CD8-positive, alpha-beta memory T cell (primary cell): ENCODE measurements at places on chromosomes 3 and 15.

GRCh38 chr3:157373783-157374182 is 62.9 kb upstream of the PTX3 start:
- no peak for DNase-seq

GRCh38 chr15:34494084-34494399 is 56.4 kb upstream of the GOLGA8A start:
- no peak for DNase-seq

DNA sequence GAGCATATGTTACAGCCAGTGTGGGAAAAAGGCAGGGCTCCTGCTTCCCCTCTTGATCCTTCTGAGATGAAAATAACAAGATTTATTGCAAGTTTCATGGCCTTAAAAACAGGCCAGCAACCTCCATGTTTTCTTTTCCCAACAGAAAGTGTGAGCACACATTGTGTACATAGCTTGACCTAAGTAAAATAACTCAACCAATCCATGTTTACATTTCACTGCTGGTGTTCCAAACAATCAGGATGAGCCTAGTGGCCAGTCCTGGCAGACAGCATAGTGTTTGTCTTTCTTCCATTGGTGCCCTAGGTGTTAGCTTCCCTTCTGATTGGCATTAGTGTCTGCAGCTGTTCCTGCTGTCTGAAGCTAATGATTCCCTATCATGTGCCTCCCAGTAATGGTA is 847.7 kb downstream of the EPHA3 start:
- DNase-seq, result no peak

DNA sequence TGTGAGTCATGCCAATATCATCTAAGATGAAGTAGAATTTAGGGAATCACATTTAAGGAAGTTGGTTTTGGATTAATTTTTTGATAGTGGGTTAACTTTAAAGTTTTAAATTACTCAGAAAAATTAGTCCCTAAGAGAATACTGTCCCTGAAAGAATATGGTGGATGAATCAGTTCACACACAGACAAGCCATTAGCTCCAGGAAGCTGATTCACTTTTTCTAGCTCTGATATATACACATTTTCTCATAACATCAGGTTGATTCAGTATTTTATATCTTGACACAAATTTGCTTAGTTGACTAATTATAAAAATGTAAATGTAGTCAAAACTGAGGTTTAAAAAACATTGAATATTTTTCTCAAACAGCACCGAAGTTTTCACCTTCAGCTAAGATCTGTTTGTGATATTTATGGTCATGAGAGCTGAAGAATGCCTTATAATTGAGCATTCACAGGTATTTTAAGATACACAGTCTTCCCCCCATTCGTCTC is 55.1 kb downstream of the MYH15 start:
- no peak for DNase-seq

GRCh38 chr15:95417761-95418160 is 912.7 kb upstream of the NR2F2 start:
- DNase-seq, result no peak

DNA sequence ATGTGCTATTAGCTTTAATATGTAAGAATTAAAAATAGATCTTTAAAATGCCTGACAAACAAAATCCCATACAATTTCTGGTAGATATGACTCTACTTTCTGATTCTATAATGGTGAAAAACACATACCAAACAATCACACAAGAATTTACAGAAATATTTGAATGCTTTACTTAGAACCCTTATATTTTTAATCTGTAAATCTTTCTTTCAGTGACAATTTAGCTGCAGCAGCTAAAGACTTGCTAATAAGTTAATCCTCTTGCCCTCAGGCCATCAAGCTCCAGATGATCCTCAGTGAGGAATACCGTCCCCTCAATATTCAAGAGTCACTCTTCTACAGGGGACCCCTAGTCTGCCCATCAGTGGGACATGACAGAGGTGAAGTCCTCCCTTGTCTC is 55.6 kb downstream of the C3orf80 start:
- no peak for DNase-seq

DNA sequence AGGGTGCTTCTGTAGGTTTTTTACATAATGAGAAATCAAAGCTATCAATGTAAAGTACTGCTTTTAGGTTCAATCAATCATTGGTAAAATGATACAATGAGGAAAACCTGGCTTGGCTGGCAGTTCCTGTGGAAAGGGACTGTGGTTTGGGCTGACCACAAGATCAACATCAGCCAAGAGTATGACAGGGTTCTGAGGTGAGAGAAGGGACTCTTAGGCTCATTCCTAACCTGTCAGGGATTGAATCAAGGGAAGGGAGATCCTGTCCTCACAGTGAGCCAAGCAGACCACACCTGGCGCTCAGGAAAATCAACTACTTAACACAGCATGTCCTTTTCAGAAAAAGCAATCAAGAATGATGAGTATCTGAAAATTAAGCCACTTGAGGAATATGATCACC is 111.1 kb downstream of the MAGI1 start:
- DNase-seq, result no peak

DNA sequence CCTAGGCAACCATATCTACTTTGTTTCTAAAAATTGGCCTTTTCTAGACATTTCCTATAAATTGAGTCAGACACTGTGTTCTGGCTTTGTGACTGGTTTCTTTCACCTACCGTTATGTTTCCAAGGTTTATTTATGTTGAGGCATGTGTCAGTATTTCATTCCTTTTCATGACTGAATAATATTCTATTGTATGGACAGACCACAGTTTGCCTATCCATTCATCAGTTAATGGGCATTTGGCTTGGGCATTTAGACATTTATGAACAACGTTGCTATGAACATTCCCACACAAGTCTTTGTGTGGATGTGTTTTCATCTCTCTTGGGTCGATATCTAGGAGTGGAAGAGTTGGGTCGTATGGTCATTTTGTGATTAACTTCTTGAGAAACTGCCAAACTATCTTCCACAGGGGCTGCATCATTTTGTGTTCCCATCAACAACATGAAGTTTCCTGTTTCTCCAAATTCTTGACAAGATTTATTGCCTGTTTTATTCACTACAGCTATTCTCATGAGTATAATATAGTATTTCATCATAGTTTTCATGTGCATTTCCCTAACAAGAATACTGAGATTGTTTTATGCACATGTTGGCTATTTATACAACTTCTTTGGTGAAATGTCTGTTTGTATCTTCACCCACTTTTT is 3.5 kb upstream of the EFCC1 start:
- DNase-seq, result no peak

DNA sequence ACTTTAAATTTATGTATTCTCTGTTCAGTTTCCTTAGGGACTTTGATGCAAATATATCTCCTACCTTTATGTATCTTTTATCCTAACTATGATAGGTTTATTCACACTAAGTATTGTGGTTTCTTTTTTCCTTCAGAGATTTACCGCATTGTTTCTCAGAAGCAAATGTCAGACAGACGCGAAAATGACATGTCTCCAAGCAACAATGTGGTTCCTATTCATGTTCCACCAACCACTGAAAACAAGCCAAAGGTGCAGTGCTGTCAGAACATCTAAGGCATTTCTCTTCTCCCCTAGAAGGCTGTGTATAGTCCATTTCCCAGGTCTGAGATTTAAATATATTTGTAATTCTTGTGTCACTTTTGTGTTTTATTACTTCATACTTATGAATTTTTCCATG is 18.3 kb downstream of the RAB11A start:
- DNase-seq, result peak; percentile 48

DNA sequence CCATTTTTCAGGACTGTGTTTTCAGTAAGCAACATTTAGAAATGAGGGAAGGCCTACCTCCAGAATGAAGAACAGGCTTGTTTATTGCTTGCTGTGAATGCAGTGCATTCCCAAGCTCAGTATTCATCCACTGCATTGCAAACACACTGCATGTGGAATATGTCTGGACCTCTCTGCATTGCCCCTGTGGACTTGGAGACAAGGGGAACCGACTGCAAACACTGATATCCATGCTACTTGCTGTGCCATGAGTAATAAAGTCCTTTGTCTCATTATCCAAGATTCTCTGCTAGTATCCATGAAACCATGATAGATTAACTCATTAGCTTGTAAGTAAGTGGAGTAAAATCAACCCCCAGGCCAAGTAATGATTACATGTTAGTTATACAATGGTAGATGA is 301.2 kb upstream of the NR2E3 start:
- DNase-seq, result no peak

- DNase-seq, result no peak
Measured at GRCh38 chr3:142958707-142959106, 4.8 kb downstream of the PAQR9 start.

- DNase-seq, result no peak
Measured at GRCh38 chr15:57550640-57551039, 41.1 kb upstream of the MYZAP start.

DNA sequence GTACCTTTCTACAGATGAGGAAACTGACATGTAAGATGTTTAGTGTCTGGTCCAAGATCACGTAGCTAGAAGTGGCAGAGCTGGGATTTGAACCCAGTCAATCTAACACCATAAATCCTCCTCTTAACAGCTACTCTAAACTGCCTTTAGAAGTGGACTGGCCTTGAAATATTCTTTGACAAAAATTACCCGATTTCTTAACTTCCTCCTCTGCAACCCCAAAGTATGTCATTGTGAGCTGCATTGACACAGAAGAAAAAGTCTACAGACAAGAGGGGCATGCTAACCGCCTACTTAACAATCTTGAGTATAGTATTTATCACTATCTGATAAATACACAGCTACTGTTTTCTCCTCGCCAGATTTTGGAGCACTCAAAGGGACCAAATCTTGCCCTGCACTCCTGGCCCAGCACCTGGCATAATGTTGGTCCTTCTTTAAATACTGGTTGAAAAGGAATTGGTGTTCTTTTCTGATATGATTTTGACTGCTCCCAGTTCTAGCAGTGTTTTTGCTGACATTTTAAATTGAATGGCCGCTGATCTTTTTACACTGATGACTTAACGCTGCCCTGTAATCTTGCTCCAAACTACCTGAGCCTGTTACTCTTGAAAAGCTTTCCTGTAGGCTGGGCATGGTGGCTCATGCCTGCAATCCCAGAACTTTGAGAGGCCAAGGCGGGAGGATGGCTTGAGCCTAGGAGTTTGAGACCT is 36.9 kb downstream of the ITPR1 start:
- no peak for DNase-seq

GRCh38 chr15:52340093-52340492 is 44.5 kb upstream of the MYO5C start:
- no peak for DNase-seq
